ENCODE measurements at places on chromosomes 7 and 10.

DNA sequence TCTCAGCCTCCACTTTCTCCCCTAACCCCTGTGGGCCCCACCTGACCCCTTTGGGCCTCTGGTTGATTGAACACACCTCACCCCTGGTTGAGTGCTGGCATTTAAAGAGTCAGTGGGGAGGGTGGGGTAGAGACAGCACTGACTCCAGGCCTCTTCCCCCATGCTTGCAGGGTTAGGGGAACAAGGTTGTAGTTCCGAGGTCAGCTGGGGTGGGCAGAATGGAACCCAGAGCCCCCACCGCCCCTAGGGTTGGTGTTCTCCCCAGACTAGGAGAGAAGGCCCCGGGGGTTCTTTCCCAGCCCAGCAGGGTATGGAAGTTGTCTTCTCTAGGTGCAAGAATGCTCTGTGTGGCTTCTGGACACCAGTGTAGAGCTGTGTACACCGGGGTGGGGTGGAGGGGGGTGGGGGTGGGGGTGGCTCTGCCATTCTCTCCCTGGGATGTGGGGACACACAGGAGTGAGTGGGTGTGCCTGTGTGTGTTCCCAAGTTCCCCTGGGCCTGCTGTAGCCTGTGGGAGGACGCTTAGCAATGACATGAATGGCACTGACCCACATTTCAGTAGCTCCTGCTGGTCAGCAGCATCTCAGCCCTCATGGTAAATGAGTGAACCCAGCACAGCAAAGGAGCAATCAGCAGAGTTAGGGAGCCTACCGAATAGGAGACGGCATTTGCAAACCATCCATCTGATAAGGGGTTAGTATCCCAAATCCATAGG lies 33.6 kb downstream of the PRF1 start:
- no peaks in the 10 kb centered on the region for H3K27me3 ChIP-seq
- H3K4me1 ChIP-seq: no peaks in the 10 kb centered on the region
- DNase-seq: no peak
- H3K27ac ChIP-seq: no peak overlapping the region

- H3K36me3 ChIP-seq: no peaks in the 10 kb centered on the region
- no peak overlapping the region for H3K27ac ChIP-seq
- no peak for DNase-seq
- no peak overlapping the region for H3K4me3 ChIP-seq
- no peaks in the 10 kb centered on the region for H3K27me3 ChIP-seq
These were observed 32.1 kb downstream of the NRP1 start for GRCh38 chr10:33302208-33302829.

GRCh38 chr7:42494199-42494710 lies 257.2 kb upstream of the GLI3 start:
- no peak for DNase-seq
- no peak overlapping the region for H3K27ac ChIP-seq
- H3K4me1 ChIP-seq: no peaks in the 10 kb centered on the region
- no peaks in the 10 kb centered on the region for H3K27me3 ChIP-seq
- H3K36me3 ChIP-seq: no peaks in the 10 kb centered on the region

GRCh38 chr10:2427412-2427811 lies 639.9 kb upstream of the PFKP start:
- no peaks in the 10 kb centered on the region for H3K27me3 ChIP-seq
- H3K4me1 ChIP-seq: no peaks in the 10 kb centered on the region
- no peak overlapping the region for H3K27ac ChIP-seq
- no peak overlapping the region for H3K4me3 ChIP-seq
- no peak for DNase-seq

- peaks cover 38% of the 10 kb centered on the region for H3K36me3 ChIP-seq
- H3K4me3 ChIP-seq: no peak overlapping the region
- no peak overlapping the region for H3K27ac ChIP-seq
These were observed 173.2 kb downstream of the TNS3 start for GRCh38 chr7:47408675-47409074.

DNA sequence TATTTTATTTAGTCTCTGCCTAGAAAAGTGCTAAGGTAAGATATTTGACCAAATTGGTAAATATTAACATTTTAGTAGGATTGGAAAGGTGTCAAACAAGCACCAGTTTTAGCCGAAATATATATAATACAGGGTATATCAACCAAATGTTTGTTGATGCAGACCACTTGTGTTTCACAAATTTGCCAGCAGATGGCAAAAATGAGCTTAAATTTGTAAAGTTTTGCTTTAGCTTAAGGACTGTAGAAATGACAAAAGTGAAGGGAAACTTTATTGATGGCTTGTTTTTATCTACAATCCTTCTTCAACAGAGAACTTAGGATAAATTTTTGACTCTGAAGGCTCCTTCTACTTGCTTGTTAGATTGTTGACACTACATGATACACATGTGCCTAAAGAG lies 4.8 kb upstream of the POLR1F start:
- no peak overlapping the region for H3K27ac ChIP-seq
- H3K4me1 ChIP-seq: peaks cover 6% of the 10 kb centered on the region
- DNase-seq: peak; percentile 69
- no peaks in the 10 kb centered on the region for H3K36me3 ChIP-seq

DNA sequence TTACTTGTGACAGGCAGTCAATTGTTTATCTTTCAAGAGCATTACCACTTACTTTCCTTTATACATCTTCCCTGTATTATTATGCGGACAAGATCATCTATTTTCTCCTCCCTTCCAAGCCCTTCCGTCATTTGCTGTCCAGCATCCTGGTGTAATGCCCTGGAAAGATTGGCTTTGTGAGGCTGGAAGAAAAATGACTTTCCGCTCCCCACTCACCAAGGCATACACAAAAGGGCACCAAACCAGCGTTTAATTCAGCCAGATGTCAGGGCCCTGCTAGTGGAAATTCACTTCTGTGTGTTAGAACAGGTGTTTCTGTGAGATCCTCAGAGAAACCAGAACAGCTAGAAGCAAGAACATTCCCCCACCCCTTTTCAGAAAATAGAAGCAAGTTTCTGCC lies 128.1 kb upstream of the NANOS1 start:
- no peak overlapping the region for H3K4me3 ChIP-seq
- no peak overlapping the region for H3K27ac ChIP-seq
- H3K36me3 ChIP-seq: no peaks in the 10 kb centered on the region
- DNase-seq: no peak
- H3K27me3 ChIP-seq: no peaks in the 10 kb centered on the region

GRCh38 chr7:89927762-89928161 lies 226.5 kb upstream of the STEAP1 start:
- no peak for DNase-seq
- no peak overlapping the region for H3K27ac ChIP-seq
- H3K4me3 ChIP-seq: no peak overlapping the region
- no peaks in the 10 kb centered on the region for H3K27me3 ChIP-seq
- no peaks in the 10 kb centered on the region for H3K36me3 ChIP-seq

DNA sequence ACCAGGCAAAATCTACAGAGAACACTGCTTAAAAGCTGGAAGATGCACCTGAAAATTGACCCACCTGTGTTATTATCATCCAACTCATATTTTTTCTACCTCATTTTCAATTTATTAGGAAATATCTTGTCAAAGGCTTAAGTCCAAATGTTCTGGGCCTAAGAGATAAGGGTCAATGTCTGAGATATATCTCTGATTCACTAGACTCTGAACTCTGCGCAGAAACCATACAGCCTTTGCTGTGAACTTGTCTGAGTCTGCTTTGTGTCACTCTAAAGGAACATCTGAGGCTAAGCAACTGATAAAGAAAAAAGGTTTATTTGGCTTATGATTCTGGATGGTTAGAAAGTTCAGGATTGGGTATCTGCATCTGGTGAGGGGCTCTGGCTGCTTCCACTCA lies 3.7 kb downstream of the PON1 start:
- no peak overlapping the region for H3K27ac ChIP-seq
- H3K36me3 ChIP-seq: no peaks in the 10 kb centered on the region
- DNase-seq: no peak
- H3K27me3 ChIP-seq: no peaks in the 10 kb centered on the region
- no peak overlapping the region for H3K4me3 ChIP-seq

GRCh38 chr7:2175091-2175490 lies 57.7 kb downstream of the MAD1L1 start:
- no peaks in the 10 kb centered on the region for H3K27me3 ChIP-seq
- peaks cover 18% of the 10 kb centered on the region for H3K36me3 ChIP-seq
- no peak overlapping the region for H3K4me3 ChIP-seq
- H3K27ac ChIP-seq: no peak overlapping the region
- H3K4me1 ChIP-seq: no peaks in the 10 kb centered on the region

- no peaks in the 10 kb centered on the region for H3K27me3 ChIP-seq
- no peak for DNase-seq
- H3K27ac ChIP-seq: no peak overlapping the region
- peaks cover 25% of the 10 kb centered on the region for H3K4me1 ChIP-seq
These were observed 27.1 kb upstream of the KLF6 start for GRCh38 chr10:3812141-3812540.

GRCh38 chr7:128137181-128137580 lies 103.9 kb upstream of the LEP start:
- H3K4me1 ChIP-seq: peaks cover 22% of the 10 kb centered on the region
- no peaks in the 10 kb centered on the region for H3K36me3 ChIP-seq
- H3K27ac ChIP-seq: no peak overlapping the region
- DNase-seq: no peak
- peaks cover 22% of the 10 kb centered on the region for H3K27me3 ChIP-seq
- no peak overlapping the region for H3K4me3 ChIP-seq

DNA sequence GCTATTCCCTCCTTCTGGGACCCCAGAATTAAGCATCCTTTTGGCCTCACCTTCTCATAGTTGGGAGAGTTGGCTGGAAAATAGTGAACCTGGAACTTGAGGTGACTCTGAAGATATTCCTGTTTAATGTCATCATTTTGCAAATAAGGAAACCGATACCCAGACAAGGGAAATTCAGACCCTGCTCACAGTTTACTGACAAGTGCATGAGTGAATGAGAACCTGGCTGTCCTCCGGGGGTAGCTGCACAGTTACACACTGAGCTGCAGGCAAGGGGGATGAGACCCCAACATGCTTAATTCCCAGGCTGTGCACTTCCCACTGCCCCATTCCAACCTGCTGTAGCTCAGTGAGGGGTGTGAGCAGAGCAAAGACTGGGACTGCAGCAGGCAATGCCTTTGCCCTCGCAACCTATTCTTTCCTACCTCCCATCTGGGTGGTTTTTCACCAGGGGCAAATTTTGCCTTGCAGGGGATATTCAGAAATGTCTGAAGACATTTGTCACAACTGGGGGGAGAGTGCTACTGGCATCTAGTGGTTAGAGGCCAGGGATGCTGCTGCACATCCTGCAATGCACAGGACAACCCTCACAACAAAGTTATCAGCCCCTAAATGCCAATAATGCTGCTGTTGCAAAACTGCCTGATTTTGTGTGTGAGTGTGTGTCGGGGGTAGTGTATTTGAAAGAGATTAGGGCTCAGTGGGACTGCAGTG lies 136.2 kb downstream of the SORCS3 start:
- no peaks in the 10 kb centered on the region for H3K4me1 ChIP-seq
- H3K27ac ChIP-seq: no peak overlapping the region
- DNase-seq: no peak
- H3K27me3 ChIP-seq: no peaks in the 10 kb centered on the region

DNA sequence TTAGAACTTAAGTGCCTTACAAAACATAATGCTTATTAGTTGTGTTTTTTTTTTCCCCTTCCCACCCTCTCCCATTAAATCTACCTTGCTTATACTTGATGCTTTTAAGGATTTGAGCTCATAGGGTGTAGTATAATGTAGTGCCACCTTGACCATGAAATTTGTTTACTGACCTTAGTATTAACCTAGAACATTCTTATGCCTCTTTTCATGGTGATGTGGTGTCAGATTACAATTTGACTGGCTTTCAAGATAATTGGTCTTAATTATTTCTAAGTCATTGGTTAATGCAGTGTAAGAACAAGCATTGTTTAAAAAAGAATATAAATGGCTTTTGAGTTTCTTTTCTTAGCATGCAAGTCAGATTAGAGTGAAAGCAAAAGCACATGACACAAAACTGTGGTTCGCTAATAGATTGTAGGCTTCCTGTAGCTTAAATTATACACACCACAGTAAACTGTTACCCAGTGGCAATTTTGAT lies 61.8 kb downstream of the ADD3 start:
- peak; percentile 61 for DNase-seq
- H3K27ac ChIP-seq: peak overlapping the region; percentile 84
- H3K4me1 ChIP-seq: peaks cover 76% of the 10 kb centered on the region
- H3K36me3 ChIP-seq: no peaks in the 10 kb centered on the region
- no peaks in the 10 kb centered on the region for H3K27me3 ChIP-seq

DNA sequence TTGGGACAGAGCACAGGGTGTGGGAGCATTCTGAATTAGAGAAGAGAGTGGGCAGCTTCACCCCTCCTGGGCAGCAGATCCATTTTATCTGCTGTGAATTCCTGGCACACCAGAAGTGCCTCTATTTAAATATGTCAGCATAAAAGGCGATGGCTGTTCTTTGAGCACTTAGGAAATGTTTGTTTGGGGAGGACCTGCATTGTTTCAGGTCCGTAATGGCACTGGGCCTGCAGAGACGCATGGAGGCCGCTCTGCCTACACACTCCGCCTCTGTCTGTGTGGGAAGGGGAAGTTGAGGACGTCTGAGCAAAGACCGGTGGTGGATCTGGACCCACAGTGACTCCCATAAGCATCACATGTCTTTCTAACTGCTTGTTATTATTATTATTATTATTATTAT lies 253.2 kb downstream of the CAMK1D start:
- no peak overlapping the region for H3K27ac ChIP-seq
- H3K36me3 ChIP-seq: peaks cover 18% of the 10 kb centered on the region
- H3K4me3 ChIP-seq: no peak overlapping the region
- H3K27me3 ChIP-seq: no peaks in the 10 kb centered on the region
- DNase-seq: no peak

- no peaks in the 10 kb centered on the region for H3K27me3 ChIP-seq
- DNase-seq: peak; percentile 25
- no peaks in the 10 kb centered on the region for H3K36me3 ChIP-seq
- H3K27ac ChIP-seq: no peak overlapping the region
- H3K4me3 ChIP-seq: no peak overlapping the region
These were observed 4.8 kb upstream of the ADD3 start for GRCh38 chr10:110002801-110003523.

DNA sequence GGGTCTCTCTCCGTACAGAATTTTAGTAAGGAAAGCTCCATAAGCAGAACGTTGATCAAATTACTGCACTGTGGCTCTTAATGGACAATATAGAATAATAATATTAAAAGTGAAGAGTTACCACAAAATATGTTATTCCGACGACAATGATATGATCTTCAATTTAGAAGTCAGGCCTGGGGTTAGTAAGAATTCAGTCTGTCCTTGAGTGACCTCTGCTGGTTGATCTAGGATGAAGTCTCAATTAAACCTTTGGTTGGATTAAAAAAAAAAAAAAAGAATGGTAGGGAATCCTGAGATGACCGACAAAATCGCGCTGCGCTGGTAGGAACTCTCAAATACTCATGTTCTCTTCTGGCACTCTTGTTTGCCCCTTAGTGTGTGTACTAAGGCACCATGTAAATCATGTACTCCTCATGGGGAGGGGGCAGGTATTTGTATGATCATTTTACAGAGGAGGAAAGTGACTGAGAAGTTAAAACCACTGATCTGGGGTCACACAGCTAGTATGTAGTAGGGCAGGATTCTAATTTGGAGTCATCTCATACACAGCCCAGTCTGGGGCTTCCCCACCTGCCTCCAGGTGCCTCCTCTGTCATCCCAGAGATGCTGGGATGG lies 161.3 kb upstream of the NPVF start:
- no peak overlapping the region for H3K4me3 ChIP-seq
- no peak overlapping the region for H3K27ac ChIP-seq
- H3K4me1 ChIP-seq: no peaks in the 10 kb centered on the region
- no peaks in the 10 kb centered on the region for H3K36me3 ChIP-seq
- peaks cover 3% of the 10 kb centered on the region for H3K27me3 ChIP-seq
- DNase-seq: peak; percentile 9

GRCh38 chr10:19848226-19848985 lies 32.2 kb downstream of the PLXDC2 start:
- H3K4me3 ChIP-seq: no peak overlapping the region
- no peaks in the 10 kb centered on the region for H3K27me3 ChIP-seq
- no peak overlapping the region for H3K27ac ChIP-seq
- H3K36me3 ChIP-seq: no peaks in the 10 kb centered on the region
